Left ventricle myocardium inferior (tissue), 1 donor: ENCODE measurements at places on chromosomes 7 and 10.
A peak's percentile ranks its signal among the peaks of the same experiment; 100 is the strongest.

DNA sequence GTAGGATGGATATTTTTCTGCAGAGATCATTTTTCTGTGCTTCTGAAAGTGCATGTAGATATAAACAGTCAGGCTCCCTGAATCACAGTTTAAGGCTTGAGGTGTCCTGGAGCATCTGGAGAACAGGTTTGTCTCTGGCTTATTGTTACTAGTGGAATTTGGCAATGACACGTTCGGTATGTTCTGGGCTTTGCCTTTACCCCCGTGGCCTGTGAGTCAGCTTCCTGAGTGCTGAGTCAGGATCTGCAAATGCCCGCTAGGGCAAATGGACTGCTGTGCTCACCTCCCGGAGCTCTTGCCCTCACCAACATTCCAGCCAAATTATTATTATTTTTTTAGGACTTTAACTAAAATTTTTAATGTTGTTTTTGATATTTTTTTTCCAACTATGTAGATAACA, 192.5 kb upstream of the PRSS1 start:
- no peak for DNase-seq

GRCh38 chr10:20596911-20597310, 300.2 kb downstream of the NEBL start:
- DNase-seq = no peak

DNA sequence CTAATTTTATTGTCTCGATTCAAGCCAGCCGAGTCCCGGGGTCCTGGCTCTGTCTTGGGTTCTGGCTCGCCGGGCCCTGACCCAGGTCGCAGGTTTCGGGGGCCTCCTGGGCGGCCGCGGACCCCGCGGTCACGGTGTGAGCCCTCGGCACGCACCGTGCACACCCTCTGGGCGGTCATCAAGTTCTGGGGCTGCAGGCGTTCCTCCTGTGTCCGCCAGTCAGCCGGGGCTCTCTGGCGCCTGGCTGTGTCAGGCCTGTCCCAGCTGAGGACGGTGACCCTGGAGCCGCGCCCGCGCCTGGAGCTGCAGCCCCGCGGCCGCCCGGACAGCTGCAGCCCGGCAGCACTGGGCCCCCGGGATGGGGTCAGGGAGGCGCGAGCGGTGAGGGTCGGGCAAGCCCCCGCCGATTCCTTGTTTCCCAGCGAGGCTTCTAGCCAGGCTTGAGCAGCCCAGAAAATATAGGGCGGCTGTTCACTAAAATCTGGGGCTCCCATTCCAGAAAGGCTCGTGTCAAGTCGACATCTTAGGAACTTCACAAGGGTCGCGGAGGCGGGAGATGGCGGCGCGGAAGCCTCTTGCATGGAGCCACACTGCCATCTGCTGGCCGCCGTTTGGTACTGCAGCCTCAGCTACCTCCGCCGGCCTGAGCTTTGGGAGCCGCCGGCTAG, 4.2 kb upstream of the HOXA7 start:
- DNase-seq = peak; percentile 81

GRCh38 chr7:37338966-37339365, 109.7 kb downstream of the ELMO1 start:
- DNase-seq = no peak

GRCh38 chr10:110378533-110379108, 73.9 kb upstream of the SMNDC1 start:
- no peak for DNase-seq

- DNase-seq = no peak
Measured at GRCh38 chr10:28970231-28970630, 292.9 kb downstream of the BAMBI start.

GRCh38 chr7:13276977-13277376, 589.5 kb downstream of the ARL4A start:
- no peak for DNase-seq

DNA sequence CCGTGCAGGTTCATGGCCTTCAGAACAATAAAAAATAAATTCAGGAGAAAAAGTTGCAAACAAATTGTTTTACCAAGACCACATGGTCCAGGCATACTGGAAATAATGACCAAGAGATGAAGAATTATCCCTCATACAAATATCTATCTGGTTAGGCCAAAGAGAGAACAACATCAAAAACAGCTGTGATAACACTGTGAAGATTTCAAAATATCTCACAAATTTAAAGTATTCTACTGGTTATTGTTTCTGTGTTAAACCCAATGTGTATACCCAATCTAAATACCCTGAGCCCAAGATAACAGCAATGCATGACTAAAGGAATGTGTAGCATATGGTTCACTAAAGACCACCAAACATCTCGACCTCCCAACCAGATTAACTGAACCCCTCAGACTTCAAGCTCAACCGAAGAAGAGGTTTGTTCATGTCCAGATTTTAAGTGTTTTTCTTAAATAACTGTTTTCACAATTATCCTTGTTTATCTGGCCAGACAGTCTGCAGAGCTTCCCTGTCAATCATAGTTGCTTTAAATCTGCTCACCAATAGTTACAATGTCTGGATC, 10.9 kb downstream of the OR9A2 start:
- DNase-seq = no peak

DNA sequence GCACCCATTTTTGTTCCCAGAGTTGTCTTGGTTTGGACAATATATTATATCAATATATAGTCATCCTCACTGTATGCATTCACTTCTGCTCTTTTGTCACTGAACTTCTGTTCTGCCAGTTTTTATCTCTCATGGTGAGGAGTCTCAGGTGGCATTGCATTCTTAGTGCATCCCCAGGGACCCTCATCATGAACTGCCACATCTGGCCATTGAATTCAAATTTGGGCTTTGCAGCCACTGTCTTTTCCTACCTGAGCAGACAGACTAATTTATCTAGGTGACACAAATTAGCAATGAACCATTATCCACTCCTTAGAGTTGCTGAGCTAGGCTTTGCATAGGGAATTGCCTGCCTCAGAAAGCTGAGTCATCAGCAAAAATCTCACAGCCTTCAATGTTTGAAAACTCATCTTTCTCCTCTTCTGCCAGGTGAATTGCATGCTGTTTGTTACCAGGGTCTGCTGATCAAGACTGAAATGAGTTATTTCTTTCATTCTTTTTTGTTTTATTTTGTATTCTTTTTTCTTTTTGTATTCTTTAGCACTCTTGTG, 316.8 kb upstream of the MTPN start:
- no peak for DNase-seq

DNA sequence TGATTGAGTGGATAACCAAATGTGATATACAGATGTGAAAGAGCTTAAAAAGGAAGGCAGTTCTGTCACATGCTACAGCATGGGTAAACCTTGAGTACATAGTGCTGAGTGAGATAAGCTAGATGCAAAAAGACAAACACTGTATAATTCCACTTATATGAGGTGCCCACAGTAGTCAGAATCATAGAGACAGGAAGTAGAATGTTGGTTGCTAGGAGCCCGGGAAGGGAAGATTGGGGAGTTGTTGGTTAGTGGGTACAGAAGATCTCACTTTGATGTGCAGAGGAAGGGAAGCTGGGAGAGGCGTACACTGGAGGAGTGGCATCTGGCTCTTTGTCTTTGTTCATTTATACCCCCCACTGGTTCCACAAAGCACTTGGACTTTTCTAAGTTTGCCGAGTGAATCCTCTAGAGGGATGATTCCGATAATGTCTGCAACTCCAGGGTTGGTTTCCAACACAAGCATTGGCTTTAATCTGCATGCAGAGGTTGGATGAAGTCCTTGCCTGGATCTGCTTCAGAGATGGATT, 39.5 kb downstream of the TSPAN14 start:
- DNase-seq = no peak

DNA sequence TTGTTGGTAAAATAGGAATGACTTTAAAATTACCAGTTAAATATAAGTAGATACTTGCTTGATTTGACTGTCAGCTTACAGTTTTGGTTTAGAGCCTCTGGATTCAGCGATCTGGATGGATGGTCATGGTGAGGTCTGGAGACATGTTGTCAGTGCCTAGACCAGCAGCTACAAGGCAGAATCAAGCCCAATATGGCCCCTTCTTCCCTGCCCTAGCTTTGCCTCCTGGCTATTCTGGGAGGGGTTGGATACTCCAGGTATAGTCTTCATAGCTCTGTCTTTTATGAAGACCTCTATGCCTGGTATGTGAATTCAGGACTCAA, 166.5 kb upstream of the VIPR2 start:
- no peak for DNase-seq

DNA sequence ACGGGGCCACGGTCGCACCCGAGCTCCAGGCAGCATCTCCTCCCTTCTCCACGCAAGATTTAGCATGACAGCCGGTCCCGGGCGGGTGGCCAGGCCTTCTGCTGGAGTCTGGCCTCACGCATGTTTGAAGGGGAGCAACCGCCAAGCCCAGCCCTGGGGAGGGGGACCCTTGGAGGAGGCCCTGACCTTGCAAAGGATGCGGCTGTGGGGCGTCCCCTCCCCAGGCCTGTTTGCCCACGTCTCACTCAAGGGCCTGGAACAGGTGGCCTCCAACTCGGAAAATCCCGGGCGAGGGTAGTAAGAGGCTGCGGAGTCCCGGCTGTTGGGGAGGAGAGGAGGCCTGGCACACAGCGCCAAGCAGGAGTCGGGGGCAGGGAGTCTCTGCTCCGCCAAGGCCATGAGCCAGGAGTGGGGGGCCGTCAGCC, 50.6 kb upstream of the DPYSL4 start:
- peak; percentile 12 for DNase-seq

- no peak for DNase-seq
Measured at GRCh38 chr7:118352867-118353453, 128.5 kb downstream of the ANKRD7 start.

- no peak for DNase-seq
Measured at GRCh38 chr7:123131556-123131955, 68.2 kb downstream of the SLC13A1 start.

DNA sequence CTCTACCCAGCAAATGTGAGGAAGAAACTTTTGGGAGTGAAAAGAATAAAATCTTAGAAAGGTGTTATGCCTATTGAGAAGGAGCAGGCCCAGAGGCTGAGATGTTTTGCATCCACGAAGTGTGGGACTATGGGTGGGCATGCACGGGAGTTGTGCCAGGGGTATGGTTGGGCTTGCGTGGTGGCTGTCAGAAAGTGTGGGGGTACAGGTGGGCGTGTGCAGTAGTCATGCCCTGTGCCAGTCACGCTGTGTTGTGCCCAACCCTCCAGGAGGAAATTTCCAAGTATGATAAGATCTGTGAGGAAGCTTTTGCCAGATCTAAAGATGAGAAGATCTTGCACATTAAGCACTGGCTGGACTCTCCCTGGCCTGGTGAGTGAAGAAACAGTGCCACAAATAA, 52.9 kb upstream of the ZMIZ2 start:
- DNase-seq = no peak

- no peak for DNase-seq
Measured at GRCh38 chr10:71087622-71088021, 124.7 kb upstream of the UNC5B start.

GRCh38 chr10:126924915-126925300, 19.7 kb downstream of the DOCK1 start:
- DNase-seq = no peak

GRCh38 chr10:126247446-126247975, 140.8 kb downstream of the ADAM12 start:
- DNase-seq = peak; percentile 63

- no peak for DNase-seq
Measured at GRCh38 chr7:92461027-92462003, 14.0 kb downstream of the GATAD1 start.

- DNase-seq = no peak
Measured at GRCh38 chr10:132098539-132099388, 33.0 kb downstream of the JAKMIP3 start.

GRCh38 chr10:104277785-104278184, 8.8 kb downstream of the GSTO2 start:
- no peak for DNase-seq

DNA sequence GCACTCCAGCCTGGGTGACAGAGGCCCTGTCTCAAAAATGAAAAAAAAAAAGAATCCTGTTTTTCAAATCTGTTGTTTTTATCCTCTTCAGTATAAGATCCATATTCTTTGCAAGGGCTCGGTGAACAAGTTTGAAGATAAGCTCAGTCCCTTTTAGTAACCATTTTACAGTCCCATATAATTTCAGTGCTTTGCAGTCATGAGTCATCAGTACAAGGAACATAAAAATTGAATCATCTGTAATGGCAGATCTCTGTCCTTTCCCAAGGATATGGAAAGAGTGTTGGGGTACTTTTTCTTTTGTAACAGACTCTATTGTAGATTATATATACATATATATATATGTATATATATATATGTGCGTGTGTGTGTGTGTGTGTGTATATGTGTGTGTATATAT, 52.2 kb upstream of the ZPBP start:
- no peak for DNase-seq

DNA sequence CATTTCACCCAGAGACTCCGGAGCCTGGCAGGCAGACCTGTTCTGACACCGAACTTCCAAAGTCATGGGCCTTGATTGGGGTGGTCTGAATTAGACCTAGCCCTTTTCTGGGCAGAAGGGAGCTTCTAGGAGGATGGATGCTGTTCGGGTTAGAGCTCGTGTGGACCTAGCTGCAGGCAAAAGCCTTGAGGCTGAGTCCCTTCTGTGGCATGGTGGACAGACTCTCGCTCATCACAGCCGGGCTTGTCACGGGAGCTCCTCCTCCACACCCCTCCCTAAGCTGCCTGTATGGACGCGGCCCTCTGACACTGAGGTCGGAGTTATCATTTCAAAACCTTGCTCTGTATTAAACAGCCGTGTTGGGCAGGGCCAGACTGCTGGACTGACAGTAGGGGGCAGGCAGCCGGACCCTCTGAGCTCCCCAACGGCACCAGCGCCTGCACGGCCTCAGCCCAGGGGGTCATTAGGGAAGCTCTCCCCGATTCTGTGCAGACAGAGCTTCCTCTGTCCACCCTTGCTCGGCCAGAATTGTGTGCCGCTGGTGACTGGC, 2.2 kb downstream of the IRF5 start:
- DNase-seq = no peak

- DNase-seq = no peak
Measured at GRCh38 chr7:20365486-20365885, 34.8 kb downstream of the ITGB8 start.

- DNase-seq = no peak
Measured at GRCh38 chr10:121578965-121579364, 19.3 kb downstream of the FGFR2 start.

GRCh38 chr7:50674896-50675835, 107.5 kb downstream of the GRB10 start:
- DNase-seq = no peak

DNA sequence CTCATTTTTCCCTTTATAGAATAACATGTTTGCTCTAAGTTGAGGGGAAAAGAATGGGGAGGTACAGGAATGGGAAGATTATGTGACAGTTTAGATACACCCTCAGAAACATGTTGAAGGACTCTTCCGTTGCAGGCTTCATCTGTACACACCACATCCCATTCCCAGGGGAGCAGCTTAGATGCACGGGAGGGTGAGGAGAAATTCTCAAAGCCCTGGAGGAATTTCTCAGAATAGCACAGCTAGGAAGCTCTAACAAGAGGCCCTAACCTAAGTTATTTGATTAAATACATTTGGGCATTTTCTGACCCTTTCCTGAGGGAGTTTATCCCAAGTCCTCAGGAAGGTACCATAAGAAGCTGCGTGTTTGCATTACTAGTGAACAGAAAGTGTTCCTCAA, 660.2 kb upstream of the IGFBP3 start:
- no peak for DNase-seq

DNA sequence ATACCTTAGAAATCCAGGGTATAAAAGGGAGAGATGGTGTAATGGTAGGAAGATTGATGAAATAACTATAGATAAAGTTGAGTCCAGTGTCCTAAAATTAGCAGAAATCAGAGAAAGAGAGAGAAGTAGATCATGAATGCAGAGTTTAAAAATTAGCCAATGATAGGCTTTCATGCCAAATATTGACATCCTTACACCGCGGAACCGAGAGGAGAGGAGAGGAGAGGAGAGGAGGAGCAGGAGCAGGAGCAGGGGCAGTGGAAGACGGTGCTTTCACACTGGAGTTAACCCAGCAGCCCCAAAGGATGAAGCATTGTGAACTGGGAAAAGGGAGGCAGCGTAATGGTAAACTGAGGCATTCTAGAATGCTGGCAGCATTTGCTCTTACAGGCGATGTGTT, 34.2 kb upstream of the LAMB4 start:
- DNase-seq = no peak
